Occipital lobe (tissue), 3 donors: ENCODE measurements at places on chromosomes 7 and 10.

DNA sequence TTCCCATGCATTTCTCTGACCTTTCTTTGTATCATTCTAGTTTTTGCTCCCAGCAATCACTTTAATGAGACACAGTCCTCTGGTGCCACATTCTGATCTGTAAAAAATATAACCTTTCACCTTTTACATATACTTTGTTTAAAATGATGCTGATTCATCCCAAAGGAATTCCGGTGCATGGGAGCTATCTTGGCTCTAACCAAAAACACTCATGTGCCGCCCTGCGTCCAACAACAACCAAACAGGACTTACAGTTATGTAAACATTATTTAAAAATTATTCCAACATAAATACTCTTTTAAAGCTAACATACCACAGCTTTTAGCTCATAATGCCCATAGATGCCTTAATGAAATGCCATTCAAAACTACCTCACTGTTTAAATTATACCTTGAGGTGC, 7.7 kb upstream of the OPALIN start:
- DNase-seq, result no peak

- DNase-seq, result no peak
Observed at GRCh38 chr10:49202266-49202665, 14.1 kb upstream of the TMEM273 start.

DNA sequence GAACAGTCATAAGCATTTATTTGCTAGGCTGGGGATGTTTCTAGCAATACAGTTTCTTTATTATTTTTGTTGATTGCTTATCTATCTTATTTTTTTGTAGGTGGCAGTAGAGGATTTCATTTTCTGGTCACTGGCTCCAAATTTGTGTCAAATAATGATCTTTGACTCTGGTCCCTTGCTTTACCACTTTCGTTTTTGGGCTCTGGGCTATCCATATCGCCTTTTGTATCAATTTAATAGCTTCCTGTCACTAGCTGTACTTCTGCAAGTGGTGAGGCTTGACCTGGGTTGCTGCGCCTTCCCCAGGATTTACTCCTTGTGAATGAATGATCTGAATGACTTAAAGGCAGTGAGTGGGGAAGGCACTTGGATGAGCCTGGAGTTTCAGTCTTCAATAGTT, 48.4 kb downstream of the MDFIC start:
- no peak for DNase-seq

DNA sequence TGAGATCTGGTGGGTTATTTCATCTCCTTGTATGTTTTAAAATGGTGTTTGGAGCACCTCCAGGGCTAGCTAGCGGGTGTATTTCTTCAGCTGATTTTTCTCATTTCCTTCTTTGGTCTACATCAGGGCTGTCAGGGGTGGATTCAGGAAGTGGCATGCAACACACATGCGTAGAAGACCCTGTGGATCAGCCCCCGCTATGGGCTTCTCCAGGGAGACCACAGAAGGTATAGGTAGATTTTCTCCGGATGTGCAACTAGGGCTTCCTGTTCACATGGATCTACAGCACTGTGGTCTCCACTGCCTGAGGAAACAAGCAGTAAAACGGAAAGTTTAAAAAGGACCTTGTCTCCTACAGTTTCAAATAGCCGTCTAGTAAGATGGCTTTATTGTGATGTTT, 10.4 kb downstream of the NUB1 start:
- no peak for DNase-seq

- no peak for DNase-seq
Observed at GRCh38 chr10:129966889-129967578, 3.0 kb upstream of the EBF3 start.

DNA sequence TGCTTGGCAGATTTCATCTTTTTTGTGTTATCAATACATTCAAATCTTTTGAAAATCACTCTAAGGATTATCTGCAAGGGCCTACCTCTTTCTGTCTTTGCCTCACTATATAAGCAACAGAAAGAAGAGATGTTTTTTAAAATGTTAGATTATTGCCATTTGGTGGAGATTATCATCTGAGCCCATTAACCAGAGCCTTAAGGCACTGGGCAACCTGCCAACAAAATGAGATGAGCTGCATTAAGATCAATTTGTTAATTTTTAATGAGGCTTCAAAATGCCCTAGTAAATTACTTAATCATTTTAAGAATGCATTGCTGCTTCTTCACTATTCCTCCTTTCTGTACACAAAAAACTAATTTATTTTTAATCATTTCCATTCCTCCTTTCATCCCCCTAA, 314.1 kb downstream of the SNX13 start:
- DNase-seq, result no peak

- no peak for DNase-seq
Observed at GRCh38 chr7:157397731-157398691, 61.2 kb downstream of the DNAJB6 start.

- DNase-seq, result no peak
Observed at GRCh38 chr7:17325364-17325763, 26.9 kb downstream of the AHR start.

- no peak for DNase-seq
Observed at GRCh38 chr7:133652547-133652946, 399.7 kb downstream of the EXOC4 start.

- no peak for DNase-seq
Observed at GRCh38 chr7:54360075-54360840, 181.9 kb upstream of the VSTM2A start.

DNA sequence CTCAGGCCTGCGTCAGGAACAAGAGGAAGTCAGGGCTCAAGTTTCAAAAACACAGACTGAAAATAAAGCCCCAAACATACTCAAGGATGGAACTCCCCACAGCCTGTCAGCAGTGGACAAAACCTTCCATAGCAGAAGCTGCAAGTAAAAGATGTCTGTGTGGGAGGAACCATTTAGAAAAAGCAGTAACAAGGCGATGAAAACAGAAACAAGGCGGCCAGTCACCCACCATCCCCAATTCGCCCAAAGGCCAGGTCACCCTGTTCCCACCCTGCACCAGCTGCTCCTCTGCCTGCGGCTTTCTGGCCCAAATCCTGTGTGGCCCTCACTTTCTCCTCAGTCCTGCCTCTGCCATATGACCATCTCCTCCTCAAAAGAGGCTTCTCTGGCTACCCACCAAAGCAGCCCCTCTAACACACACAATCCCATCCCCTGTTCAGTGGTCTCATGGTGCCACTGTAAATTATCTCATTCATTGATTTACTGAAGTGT, 27.8 kb downstream of the KCNMA1 start:
- no peak for DNase-seq

DNA sequence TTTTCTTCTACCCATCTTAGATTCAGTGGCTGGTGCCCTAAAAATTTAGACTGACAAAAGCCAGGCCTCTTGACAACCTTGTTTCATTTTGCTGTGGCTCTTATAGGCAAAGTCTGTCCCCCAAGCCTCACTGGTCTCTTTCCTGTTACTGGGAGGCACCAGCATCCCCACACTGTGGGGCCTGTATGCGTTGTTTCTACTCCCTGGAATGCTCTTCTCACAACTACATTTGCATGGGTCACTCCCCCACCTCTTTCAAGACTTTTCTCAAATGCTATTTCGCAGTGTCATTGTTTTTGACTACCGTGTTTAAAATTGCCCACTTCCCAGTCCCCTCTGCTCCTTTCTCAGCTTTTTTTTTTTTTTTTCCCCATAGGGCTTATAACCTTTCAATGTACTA, 108.7 kb upstream of the DGKB start:
- DNase-seq, result no peak

- DNase-seq, result no peak
Observed at GRCh38 chr7:68381731-68382130, 1216.5 kb upstream of the AUTS2 start.
